ENCODE measurements at places on chromosomes 6 and 20.
A peak's percentile ranks its signal among the peaks of the same experiment; 100 is the strongest.

GRCh38 chr6:108417027-108417426, 122.2 kb downstream of the AFG1L start:
- DNase-seq = no peak

- DNase-seq = peak; percentile 43
Measured at GRCh38 chr6:33781131-33781975, 7.6 kb downstream of the LEMD2 start.

- no peak for DNase-seq
Measured at GRCh38 chr20:45372241-45372640, 5.9 kb downstream of the TP53TG5 start.

DNA sequence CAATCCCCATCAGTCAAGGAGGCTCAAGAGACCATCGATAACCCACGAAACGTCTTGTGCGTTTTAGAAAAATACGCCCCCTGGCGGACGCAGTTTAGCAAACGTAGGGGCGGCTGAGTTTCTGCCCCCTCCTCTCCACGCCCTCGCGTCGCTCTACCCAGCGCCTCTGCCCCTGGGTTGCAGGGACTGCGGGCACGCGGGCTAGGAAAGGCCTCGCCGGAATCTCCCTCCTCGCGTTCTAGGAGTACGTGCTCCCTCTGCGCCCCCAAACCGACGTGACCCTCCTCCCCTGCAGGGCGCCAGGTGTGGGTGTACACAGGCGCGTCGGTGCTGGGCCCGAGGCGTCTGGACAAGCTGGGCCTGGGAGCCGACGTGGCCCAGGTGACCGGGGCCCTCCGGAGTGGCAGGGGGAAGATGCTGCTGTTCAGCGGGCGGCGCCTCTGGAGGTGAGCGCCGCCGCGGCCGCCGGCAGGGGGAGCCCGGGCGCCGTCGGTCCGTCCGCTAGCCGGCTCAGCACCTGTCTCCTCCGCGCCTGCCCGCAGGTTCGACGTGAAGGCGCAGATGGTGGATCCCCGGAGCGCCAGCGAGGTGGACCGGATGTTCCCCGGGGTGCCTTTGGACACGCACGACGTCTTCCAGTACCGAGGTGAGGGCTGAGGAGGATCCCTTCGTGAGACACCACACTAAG, 5.3 kb downstream of the MMP9 start:
- DNase-seq = peak; percentile 20

DNA sequence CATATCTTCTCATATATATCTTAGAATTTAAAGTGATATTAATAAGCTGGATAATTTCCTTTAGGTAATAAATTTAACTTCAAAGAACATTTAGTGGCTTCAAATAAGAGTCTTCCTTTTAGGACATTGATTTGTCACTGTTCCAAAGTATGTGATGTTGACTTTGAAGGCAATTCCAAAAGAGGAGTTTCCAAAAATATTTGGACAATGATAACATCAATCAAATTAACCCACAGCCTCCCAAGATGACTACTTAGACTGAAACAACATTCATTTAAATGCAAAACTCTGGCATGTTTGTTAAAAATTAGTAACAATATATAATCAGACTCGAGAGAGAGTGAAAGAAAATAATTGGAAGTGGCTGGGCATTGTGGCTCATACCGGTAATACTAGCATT, 211.1 kb downstream of the OGFRL1 start:
- no peak for DNase-seq

DNA sequence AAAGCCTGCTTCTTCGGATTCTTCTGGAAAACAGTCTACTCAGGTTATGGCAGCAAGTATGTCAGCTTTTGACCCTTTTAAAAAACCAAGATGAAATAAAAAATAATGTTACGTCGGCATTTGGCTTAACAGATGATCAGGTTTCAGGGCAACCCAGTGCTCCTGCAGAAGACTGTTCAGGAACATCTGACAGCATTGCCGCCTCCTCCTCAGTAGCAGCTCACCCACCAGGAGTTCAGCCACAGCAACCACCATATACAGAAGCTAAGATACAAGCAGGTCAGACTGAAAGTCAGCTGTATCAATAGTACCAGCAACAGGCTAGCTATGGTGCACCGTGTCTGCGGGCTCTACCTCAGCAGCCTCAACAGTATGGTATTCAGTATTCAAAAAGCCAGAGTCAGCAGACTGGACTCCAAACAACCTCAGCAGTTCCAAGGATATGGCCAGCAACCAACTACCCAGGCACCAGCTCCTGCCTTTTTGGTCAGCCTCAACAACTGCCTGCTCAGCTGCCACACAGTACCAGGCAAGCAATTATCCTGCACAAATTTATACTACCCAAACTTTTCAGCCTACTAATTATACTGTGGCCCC, 51.9 kb downstream of the BTBD9 start:
- DNase-seq = peak; percentile 67

GRCh38 chr6:14380901-14381828, 263.6 kb downstream of the CD83 start:
- no peak for DNase-seq

DNA sequence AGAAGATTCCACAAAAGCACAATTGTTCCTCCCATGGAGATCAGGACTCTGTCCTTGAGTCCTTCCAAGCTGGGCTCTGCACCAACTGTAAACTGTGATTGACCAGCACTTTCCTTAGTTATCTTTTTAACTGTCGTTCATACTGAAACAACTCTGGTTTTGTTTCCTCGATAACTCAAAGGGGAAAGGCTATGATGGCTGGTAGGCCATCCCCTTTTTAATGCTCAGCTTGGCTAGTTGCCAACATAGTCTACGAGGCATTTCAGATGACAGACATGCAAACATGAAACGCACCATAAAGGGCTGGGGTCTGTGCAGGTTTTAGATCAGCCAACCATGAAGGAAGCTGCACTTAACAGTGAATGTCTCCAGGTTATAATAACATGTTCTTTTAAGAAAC, 497.1 kb upstream of the ARID1B start:
- DNase-seq = no peak

DNA sequence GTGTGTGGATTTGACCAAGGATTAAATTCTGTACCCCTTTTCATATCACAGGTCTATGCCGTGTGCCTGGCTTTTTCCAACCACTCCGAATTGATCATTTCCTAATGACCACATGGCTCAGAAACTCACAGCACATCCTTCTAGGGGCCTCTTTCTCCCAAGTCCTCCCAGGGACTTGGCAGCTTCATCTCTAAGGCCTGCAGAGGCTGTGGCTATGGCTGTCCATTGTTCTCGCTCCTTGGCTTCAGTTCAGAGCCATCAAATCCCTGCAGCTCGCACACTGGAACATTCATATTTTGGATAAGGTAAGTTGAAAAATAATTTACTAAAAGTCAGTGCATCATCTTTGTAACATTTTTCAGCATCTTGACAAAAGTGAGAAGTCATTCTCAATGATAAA, 497.2 kb upstream of the CDH4 start:
- DNase-seq = no peak

- DNase-seq = no peak
Measured at GRCh38 chr6:50978380-50979170, 159.9 kb downstream of the TFAP2B start.

DNA sequence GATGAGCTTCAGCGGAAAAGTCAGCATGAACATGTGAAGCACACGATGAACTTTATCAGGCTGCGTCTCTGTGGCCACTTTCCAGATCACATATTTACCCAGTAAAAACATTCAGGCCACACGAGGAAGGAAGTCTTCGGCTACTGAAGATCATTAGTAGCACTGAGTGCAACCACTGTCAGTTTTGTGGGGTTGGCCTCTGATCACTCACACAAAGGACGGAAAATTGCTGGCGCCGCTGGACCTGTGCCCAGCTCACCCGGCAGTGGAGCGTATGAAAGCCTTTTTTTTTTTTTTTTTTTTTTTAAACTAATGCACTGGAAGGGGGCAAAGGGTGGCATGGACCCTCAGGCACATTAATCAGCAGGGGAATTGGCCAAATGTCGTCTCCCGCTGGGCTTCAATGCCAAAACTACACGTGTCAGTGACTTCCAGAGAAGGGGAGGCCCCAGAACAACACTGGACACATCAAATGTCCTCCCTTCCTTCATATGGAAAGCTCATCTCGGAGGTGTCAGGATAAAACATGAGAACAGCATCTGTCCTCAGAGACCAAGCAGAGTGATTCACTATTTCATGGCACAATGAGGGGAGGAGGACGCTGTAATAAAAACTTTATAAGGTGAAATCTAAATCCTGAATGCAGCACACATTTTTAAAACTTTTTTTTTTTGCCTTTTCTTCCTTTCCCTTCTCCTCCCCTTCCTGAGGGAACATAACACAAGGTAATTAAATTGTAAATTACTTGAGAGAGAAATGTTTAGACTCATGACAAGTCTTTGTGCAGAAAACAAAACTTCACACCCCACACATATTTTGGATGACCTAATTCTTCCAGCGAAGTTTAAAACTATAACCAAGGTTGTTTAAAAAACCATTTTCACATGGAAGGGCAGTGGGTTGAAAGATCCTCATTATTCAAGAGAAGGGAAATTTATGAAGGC, 223.4 kb downstream of the FOXC1 start:
- DNase-seq = no peak

DNA sequence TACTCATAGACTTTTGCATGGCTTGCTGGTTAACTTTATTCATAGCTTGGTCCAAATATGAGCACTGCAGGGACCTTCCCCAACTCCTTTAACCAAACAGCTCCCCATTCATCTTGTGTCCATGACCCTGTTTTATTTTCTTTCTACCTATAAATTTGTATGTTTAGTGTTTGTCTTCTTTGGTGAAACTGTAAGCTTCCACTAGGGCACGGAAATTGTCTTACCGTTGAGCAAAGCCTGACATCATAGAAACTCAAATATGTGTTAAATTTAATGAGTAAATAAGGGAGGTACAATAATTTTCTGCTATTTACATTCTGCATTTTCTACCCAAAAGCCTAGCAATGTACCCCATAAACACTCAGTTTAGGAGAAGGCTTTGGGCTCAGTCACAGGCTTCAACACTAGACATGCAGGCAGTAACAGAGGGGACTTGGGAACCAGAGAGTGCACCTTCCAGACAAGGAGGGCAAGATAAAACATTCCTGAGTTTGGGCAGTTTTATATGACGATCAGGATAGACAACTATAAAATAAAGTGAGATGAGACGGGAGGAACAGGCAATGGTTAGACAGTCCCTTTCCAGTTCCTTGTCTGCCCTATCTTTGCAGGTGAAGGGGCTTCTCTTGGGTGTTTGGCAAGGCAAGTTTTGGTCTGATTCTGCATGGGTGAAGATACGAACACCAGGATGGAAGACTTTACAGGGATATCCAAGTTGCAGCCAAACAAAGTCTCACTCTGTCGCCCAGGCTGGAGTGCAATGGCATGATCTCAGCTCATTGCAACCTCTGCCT, 46.2 kb upstream of the ZNF217 start:
- DNase-seq = no peak

DNA sequence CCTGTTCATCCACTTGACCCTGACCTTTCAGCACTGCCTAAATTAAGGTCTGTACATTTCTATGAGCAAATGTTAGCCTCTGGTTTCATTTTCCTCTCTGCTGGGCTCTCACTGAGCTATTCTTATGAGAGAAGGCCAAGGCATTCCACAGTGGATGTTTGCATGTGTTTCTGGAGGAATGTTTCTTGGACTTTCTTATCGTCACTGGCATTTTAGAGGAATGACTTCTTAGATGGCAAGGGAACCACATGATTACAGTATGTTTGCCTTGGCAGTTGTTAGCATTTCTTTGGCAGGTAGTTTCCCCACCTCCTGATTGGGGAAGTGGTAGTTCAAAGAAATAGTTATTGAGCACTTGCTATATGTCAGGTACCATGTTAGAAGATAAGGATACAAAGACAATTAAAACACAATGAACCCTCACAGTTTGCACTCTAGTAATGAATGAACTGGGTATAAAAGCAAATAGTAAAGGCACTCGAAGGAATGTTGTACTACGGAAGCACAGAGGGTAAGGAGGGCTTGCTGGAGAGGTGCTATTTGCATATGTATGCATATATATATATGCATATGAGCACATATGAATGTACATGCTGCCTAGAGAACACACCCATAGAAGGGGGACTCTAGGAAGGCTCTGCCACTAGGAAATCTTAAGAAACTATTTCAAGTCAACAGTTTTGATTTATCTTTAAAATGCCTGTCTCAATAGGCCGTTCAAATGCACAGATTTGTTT, 307.4 kb downstream of the EYA4 start:
- peak; percentile 51 for DNase-seq

GRCh38 chr6:121504227-121504626, 68.8 kb downstream of the GJA1 start:
- DNase-seq = peak; percentile 45

GRCh38 chr20:56392881-56393482, 537 bp downstream of the CSTF1 start:
- no peak for DNase-seq

DNA sequence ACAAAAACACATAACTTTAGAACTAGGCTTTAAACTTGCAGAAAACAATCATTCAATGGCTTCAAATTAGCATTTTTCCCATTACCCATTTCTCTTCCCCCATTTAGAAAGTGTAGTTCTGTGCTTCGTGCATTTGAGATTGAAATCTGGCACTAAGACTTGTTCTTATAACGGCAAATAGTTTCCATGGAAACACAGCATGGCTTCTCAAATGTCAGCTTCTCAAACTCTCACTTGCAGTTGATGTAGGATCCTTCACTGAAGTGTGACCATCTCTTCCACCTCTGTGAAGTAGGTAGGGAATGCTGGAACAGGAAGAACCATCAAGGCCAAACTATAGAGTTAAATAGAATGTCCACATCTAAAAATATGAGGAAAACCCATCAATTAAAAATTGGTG, 52.2 kb downstream of the MANEA start:
- peak; percentile 10 for DNase-seq

GRCh38 chr20:308427-309038, 11.2 kb downstream of the ZCCHC3 start:
- no peak for DNase-seq

DNA sequence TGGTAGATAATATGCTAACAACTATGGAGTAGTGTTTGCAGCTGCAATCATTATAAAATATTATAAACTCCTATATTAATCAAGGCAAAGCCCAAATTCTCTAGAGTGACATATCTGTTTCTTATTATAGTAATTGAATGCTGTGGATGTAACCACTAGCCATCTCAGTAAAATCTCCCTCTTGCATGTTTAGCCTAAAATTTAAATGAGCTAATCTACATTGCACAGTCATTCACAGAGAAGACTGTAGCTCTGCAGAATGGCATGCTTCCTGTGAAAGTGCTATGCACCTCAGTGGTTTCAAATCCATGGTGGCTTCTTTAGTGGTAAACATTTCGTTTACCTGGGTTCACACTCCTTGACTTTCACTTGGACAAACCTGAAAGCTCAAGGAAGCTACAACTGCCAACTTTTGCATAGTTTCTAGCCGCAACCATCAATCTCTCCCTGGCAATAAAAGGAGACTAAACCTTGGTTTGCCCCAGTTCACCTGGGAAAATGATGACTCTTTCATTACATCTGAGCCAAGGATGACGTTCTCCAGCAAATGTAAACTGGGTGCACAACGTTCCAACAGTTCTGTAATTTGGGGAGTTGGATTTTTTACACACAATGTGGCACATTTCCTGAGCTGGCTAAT, 47.2 kb downstream of the FILIP1 start:
- no peak for DNase-seq

DNA sequence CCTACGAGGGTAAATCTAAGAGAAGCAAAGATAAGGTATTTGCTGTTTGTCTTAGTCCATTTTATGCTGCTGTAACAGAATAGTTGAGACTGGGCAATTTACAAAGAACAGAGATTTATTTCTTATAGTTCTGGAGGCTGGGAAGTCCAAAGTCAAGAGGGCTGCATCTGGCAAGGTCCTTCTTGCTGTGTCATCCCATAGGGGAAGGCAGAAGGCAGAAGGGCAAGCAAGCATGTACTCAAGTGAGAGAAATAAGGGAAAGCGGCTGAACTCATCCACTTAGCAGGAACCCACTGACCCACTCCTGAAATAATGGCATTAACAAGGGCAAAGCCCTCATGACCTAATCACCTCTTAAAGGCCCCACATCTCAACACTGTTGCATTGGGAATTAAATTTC, 102.7 kb downstream of the AGPAT4 start:
- DNase-seq = no peak
